ENCODE measurements at places on chromosomes 5 and 9. TPM values are rescaled to one million over a fixed set of nuclear protein-coding genes. Genes with fewer than 3 reads are reported as not detected.

DCP2 gene
- 57.1 TPM for total RNA-seq

ANP32B gene
- total RNA-seq, result 206 TPM

ADAM19 gene
- 77.3 TPM for total RNA-seq

- H3K36me3 ChIP-seq, result no peaks in the 10 kb centered on the region
- H3K27me3 ChIP-seq, result no peaks in the 10 kb centered on the region
- no peak for DNase-seq
- no peaks in the 10 kb centered on the region for H3K4me1 ChIP-seq
- no peak overlapping the region for H3K27ac ChIP-seq
These were observed 306.3 kb downstream of the FER start for GRCh38 chr5:109053995-109054417.

- DNase-seq, result peak; percentile 16
- no peaks in the 10 kb centered on the region for H3K36me3 ChIP-seq
- no peaks in the 10 kb centered on the region for H3K4me1 ChIP-seq
- H3K27me3 ChIP-seq, result no peaks in the 10 kb centered on the region
These were observed 1728.3 kb upstream of the CDH9 start for GRCh38 chr5:28766565-28767158.

DNA sequence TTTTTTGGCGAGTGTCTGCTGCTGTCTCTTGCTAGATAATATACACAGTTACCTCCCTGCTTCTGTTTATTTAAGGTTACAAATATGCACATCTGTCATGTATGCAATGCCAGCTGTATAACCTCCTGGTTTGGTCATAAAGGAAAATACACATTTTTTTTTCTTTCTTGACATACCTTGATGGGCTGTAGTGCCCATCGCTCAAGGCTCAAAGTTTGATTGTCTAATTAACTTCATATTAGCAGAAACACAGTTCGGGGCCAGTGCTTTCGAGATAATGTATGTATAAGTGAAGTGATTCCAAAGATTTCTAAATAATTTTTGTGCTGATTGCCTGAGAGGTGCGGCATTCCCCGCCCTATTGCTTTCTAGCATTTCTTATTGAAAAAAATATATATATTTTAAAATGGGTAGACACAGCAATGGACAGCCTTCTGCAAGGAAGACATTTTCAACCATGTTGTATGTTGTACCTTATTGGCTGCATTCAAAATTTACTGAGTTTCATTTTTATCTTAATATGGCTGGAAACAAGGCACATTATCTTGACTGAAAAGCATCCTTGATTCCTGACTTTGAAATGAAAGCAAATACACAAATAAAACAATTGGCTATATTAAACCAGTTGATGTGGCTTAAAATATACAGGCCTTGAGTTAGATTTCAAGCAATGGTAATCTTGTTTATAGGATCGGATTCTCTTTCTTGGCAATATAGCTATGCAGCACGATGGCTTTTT, 206.2 kb downstream of the MEF2C start:
- no peaks in the 10 kb centered on the region for H3K27me3 ChIP-seq
- no peaks in the 10 kb centered on the region for H3K4me1 ChIP-seq
- H3K27ac ChIP-seq, result no peak overlapping the region
- DNase-seq, result no peak
- H3K4me3 ChIP-seq, result peak overlapping the region; percentile 57
- no peaks in the 10 kb centered on the region for H3K36me3 ChIP-seq

- H3K27ac ChIP-seq, result no peak overlapping the region
- H3K4me1 ChIP-seq, result peaks cover 15% of the 10 kb centered on the region
- no peak for DNase-seq
- no peak overlapping the region for H3K4me3 ChIP-seq
These were observed 246.2 kb downstream of the EFNA5 start for GRCh38 chr5:107424491-107424890.

All from HCT116 (cell line).